ENCODE measurements at places on chromosomes 2 and 18.

DNA sequence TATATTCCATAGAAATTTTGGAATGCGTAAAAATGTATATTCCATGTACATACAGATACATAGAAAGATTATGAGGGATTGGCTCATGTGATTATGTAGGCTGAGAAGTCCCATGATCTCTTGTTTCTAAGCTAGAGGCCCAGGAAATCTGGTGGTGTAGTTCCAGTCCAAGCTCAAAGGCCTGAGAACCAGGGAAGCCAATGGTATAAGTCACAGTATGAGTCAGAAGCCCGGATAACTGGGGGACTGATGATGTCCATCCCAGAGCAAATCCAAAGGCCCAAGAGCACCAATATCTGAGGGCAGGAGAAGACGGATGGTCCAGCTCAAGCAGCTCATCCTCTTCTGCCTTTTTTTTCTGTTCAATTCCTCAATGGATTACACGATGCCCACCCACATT lies 385.0 kb upstream of the KLHL29 start:
- DNase-seq = no peak

- no peak for DNase-seq
Observed at GRCh38 chr2:210072922-210073509, 70.6 kb downstream of the RPE start.

GRCh38 chr2:172179045-172179701 lies 76.5 kb upstream of the DLX2 start:
- DNase-seq = no peak

- DNase-seq = no peak
Observed at GRCh38 chr2:231452799-231453508, 11.3 kb downstream of the NCL start.

DNA sequence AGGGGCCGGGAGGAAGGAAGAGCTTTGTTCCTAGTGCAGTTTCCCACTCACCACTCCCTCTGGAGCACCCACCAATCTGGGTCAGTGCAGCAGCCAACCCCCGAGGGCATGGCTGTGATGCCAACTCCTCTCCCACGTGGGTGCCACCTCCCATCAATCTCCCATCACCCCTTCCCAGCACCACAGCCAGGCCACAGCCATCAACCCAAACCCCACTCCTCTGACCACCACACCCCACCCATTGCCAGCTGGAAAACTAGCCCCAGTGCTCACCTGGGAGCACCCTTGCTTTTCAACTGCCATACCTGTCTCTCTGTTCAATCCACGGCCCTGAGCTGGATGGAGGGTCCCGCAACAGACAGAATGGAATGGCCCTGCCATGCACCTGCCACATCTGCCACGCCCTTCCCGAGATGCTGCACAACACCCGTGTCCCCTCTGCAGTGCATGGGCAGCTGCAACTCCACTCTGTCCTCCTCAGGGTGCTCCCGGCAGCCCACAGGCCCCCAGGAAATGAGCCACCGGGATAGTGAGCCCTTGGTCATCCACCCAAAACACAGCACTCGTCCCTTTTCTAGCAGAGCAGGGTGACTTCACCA lies 112.4 kb upstream of the ID2 start:
- no peak for DNase-seq

DNA sequence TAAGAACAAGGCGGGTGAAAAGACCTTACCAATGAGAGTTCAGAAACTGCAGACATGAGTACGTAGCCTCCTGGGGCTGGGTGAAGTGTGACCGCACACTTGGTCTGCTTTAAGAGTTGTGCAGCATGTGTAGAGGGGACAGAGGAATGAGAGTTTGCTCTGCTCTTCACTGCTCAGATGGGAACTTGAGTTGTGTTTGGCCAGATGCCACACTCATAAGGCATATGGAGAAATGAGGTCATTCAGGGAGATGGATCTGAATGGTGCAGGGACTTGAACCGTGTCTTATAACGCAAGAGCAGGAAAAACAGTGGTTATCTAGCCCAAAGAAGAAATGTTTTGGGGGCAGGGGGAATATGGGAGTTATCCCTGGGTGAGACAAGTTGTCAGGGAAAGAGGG lies 273.8 kb upstream of the LYPD1 start:
- DNase-seq = no peak

DNA sequence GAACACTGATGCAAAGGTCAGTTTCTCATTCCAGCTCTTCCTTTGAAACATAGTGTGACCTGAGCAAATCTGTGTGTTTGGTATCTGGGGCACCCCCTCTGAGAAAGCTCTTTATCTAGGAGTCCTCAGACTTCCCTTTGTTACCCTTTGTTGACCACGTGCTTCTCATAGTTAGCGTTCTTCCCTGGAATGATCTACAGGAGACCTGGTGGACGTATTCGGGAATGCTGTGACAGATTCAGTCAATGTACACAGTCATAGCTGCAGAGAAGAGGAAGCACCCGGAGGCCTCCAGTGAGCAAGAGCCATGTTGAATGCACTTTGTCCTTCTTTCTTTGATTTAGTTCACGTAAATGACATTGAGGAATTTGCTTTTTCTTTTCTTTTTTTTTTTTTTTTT lies 10.7 kb upstream of the CHMP1B start:
- DNase-seq = no peak

DNA sequence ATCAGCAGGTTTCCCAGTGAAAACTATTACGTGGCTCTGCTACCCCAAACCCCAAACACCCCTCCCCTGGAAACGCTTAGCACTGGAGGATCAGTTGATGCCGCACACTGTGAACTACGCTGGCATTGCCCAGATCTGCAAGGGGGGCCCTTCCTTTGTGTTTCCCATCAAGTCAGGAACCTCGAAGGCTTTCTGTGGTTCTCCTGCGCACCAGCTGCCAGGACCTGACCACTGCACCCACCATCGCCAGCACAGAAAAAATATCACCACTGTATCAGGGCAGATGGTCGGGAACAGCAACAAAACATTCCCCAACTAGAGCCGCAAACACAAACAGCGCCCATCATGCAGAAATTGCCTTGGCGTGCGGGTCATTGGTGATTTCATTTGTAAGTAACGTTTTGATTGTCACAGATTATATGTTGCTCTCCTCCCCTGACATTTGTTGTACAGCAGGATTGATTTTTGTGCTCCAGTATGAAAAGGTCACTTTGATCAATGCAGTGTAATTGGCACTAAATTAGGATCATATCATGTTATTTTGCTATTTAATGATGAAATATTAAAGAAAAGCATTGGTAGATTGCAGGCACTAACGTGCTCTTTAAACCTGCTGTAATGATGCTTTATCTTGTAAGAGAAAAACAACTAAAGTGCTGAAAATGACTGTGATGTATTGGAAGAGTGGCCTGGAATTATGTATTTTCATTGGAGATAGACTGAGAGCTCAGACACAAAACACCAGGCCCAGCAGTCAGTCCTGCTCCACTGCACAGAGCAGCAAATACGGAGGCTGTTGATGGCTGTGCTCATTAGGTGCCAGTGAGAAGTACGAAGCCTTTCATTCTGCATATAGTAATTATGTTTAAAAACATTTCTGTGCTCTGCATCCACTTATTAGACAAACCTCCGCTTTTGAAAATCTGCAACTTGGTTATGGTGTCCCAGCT lies 833.2 kb upstream of the SALL3 start:
- DNase-seq = no peak
